ENCODE measurements at places on chromosomes 2 and 18. TPM values are rescaled to one million over a fixed set of nuclear protein-coding genes. Genes with fewer than 3 reads are reported as not detected.

DNA sequence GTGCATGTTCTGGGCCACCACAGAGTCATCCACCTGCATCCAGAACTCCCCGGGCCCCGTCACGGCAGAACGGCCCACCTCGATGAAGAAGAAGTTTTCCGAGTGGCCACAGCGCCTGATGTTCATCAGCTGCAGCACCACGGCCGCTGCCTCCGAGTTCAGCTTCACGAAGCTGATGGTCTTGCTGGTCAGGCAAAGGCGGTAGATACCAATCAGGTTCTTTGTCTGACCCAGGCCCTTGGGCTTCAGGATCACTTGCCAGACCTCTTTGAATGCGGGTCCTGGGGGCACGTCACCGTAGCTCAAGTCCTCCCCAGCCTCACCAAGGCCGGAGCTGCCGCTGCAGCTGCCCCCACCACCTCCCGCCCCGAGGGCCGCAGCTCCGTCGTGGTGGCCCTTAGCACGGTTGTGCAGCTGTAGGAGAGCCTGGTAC is 1.6 kb downstream of the IRS1 start:
- DNase-seq, result no peak

Gene GRB14
- total RNA-seq, result 0.19 TPM

DNA sequence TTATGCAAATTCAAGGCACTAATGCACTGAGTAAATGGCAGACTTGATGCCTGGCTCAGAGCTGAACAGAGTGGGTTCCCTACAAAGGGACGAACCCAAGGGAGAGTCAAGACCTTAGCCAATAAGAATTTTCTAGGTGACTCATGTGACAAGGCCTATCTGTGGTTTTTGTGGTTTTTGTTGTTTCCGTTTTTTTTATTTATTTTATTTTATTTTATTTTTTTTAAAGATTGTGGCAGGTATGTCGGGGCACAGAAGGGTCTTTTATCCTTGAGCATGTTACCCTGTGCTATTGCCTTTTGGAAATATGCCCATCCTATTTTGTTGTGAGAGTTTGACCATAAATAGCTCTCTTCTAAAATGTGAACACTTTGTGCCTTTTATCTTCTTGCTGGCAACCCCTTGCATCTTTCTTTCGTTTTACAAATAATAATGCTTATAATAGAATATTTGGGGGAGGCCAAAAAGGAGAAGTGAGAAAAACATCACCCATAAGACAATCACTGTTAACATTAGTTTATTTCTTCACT is 113.4 kb upstream of the AQP4 start:
- DNase-seq, result no peak

Gene TEX44
- total RNA-seq, result not detected

Measured in thymus (tissue), 14 donors.